Stimulated activated naive CD4-positive, alpha-beta T cell treated with Interleukin-2 at 50 U/mL for 16 hours (primary cell): ENCODE measurements at places on chromosomes 1 and 21.

DNA sequence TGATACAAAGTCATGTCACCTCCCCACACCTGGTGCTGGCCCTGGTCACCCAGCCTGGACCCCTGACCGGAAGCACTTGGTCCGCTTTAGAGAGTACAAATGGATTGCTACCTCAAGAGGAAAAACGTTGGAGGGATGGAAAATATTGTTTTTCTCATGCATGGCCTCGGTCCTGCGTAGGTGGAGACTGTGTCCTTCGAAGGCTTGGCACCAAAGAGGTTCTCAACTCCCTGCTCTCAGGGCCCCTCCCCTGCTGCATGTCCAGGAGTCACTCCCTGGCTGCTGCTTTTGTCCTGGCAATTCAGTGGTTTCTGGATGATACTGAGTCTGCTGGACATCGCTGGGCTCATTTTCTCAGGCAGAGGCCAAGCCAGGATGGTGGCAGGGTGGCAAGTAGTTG lies 529.8 kb downstream of the KIF26B start:
- no peak for DNase-seq

- DNase-seq = no peak
Measured at GRCh38 chr1:112209493-112209892, 186.5 kb upstream of the CTTNBP2NL start.

GRCh38 chr21:44959376-44960091 lies 19.7 kb downstream of the SLX9 start:
- no peak for DNase-seq

DNA sequence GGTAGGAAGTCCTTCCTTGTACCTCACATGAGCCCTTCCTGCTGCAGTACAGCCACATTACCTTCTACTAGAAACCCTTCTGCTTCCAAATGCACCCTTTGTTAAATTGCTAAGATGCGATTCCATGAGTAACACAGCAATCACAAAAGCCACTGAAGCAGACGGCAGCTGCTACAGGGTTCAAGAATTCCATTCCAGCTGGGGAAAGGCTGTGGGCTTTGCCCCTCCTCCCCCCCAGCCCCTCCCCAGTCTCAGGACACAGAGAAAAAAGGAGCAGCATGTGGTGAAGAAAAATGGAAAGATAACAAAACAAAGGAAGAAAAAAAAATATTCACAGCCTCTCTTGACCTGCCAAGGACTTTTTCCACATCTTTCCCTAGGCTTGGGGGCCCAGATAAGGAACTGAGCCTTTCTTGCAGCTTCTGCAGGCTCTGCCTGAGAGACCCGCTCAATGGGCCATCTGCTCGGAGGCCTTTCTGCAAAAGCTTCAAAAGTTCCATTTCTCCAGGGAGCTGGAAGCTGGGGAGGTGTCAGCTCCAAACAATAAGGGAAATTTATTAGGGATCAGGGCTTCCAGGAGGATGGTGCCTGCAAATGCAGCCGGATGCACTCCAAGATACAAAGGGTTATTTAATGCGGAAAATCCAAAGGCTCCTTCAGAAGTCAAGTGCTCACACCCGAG lies 72.1 kb downstream of the SYT2 start:
- DNase-seq = no peak

DNA sequence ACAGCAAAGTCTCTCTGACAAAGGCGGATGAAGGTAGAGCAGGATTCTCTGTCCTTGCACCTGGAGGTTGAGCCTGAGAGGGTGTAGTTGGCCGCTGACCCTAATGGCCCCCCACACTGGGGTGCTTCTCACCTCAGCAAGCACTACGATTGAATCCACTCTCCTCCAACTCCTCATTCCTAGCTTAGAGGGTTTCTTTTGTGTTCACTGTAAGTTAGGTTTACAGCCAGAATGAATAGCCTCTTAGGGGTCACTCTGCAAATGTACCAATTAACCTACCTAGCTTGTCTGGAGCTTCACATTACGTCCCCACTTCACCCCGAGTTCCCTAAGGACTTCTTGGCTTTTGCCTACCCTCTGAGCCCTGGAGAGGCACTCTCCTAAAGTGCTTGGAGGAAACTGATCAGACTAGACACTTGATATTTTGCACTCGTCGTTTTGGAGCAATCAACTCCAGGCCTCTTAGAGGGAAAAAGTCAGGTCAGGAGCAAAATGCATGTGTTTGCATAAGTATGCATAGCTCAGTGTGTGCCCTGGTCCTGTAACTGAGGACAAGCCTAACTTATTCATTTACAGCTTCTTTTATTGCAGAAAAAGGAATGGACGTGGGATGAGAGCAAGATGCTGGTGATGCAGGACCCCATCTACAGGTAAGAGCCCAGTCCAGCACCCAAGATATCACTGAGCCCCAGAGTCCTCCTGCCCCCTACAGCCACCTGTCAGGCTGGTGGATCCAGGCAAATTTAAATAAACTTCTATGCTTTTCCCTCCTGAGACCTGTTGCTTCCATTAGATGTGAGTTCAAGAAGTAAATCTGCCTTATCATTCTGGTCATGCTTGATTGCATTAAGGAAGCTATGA lies 76.4 kb downstream of the SPATA46 start:
- no peak for DNase-seq

GRCh38 chr1:116405241-116406135 lies 32.4 kb downstream of the ATP1A1 start:
- no peak for DNase-seq

DNA sequence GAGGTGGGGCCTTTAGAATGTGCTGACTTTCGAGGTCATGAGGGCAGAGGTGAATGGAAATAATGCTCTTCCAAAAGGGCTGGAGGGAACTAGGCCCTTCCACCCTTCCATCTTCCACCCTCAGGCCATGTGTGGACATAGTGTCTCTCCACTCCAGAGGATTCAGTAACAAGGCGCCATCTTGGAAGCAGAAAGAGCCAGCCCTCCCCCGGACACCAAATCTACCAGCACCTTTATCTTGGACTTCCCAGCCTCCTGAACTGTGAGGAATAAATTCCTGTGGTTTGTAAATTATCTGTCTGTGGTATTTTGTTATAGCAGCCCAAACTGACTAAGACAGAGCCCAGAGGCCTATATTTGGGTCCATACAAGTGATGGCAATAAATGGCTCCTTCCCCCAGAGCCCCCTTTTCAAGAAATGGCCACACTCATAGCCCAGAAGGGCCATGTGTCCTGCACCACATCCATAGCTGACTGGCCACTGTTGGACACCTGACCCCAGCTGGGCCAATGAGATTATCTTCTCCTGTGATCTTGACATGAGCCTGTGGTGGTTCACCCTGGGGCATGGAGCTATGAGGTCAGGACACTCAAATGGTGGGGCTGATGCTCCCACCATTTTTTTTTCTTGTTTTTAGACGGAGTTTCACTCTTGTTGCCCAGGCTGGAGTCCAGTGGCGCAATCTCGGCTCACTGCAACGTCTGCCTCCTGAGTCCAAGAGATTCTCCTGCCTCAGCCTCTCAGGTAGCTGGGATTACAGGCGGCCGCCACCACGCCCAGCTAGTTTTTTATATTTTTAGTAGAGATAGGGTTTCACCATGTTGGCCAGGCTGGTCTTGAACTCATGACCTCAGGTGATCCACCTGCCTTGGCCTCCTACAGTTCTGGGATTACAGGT lies 114.9 kb downstream of the RRAGC start:
- no peak for DNase-seq

DNA sequence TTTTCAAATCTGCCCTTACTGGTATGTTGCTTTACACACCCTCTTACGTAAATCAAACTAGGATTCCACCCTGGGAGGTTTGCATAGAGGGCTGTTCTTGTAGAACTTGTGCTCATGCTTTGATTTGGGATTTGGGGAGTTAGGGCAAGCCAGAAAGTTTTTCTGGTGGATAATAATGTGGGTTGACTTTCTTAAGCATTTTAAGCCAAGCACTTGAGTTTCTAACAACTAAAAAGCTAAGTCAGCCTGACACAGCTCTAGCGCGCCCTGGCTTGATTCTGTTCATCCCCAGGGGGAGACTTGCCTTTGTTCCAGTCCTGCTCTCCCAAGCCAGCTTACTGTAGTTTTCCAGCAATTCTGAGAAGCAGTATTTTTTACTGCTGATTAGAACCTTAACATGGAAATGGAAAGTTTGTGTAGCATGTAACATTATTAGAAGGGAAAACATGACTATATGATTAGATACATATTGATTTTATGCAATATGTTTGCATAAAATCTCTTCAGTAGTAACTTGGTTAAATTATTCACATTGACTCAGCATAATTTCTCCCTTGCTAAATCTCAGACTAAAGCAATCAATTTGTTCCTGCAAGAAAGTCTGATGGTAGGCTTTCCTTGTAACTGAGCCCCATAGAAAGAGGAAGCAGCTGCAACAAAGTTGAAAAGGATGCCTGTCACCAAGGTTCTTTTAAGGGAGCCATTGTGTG lies 11.0 kb upstream of the PGD start:
- no peak for DNase-seq
